ENCODE measurements at places on chromosomes 13 and 19. TPM values are rescaled to one million over a fixed set of nuclear protein-coding genes. Genes with fewer than 3 reads are reported as not detected.
A peak's percentile ranks its signal among the peaks of the same experiment; 100 is the strongest.

GRCh38 chr13:35552172-35552844 is 75.8 kb upstream of the MAB21L1 start:
- H3K4me3 ChIP-seq: no peak overlapping the region
- no peaks in the 10 kb centered on the region for H3K27me3 ChIP-seq
- H3K36me3 ChIP-seq: no peaks in the 10 kb centered on the region
- no peak for DNase-seq

- H3K36me3 ChIP-seq: no peaks in the 10 kb centered on the region
- peaks cover 2% of the 10 kb centered on the region for H3K27me3 ChIP-seq
- H3K4me1 ChIP-seq: peaks cover 33% of the 10 kb centered on the region
- DNase-seq: no peak
- H3K4me3 ChIP-seq: no peak overlapping the region
Measured at GRCh38 chr13:99435998-99436397, 65.3 kb upstream of the TM9SF2 start.

- DNase-seq: no peak
- peaks cover 61% of the 10 kb centered on the region for H3K36me3 ChIP-seq
- peaks cover 8% of the 10 kb centered on the region for H3K4me1 ChIP-seq
Measured at GRCh38 chr19:5038631-5039271, 69.8 kb downstream of the KDM4B start.

DNA sequence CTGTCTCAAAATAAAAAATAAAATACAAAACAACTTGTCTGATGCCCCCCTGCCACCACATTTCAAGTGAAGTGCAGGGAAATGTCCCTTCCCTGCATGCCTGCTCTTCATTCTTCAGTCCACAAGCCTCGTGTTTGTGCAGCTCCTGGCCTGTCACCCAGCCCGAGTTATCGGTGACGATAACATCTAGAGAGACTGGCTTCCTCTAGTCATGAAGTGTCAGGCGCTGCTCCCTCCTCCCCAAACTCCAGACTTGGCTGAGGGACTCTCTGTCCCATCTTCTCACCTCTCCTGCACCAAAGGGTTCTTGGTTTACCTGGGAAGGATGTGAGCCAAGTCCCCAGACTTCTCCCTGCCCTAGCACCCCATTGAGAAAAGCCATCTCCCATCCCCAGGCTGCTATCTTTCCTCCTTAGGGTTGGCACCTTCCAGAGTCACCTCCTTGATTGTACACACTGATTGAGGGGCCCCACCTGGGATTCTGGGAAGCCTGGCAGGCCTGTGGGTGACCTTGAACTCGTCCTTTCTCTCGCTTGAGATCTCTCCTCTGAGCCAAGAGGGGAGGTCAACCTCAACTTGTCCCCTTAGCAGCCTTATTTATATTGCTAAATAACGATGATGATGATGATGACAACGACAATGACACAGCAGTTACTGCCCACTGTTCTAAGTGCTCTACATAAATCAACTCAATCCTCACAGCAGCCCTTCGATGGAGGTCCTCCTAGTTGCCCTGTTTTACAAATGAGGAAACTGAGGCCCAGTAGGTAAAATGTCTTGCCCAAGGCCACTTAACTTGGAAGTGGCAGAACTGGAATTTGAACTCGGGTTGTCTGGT is 13.1 kb upstream of the PLAUR start:
- no peaks in the 10 kb centered on the region for H3K4me1 ChIP-seq
- no peaks in the 10 kb centered on the region for H3K27me3 ChIP-seq
- no peaks in the 10 kb centered on the region for H3K36me3 ChIP-seq
- no peak overlapping the region for H3K27ac ChIP-seq

DNA sequence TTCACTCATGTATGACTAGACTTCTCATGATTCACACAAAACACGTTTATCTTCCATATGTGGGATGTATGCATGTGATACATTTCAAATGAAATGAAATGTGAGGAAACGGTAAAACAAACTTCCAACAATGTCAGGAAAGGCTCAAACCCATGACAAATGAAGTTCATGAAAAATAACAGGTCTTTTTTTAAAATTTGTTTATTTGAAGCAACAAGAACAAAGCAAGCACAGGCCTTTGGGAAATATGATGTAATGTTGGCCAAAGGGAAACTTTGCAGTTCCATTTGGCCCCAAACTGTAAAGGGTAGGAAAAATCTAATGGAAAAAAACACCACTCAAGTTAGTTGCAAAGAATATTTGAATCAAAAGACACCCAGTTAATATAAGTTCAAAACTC is 463.8 kb upstream of the ARGLU1 start:
- no peaks in the 10 kb centered on the region for H3K27me3 ChIP-seq
- no peaks in the 10 kb centered on the region for H3K36me3 ChIP-seq
- H3K4me3 ChIP-seq: no peak overlapping the region
- no peak for DNase-seq
- no peaks in the 10 kb centered on the region for H3K4me1 ChIP-seq

DNA sequence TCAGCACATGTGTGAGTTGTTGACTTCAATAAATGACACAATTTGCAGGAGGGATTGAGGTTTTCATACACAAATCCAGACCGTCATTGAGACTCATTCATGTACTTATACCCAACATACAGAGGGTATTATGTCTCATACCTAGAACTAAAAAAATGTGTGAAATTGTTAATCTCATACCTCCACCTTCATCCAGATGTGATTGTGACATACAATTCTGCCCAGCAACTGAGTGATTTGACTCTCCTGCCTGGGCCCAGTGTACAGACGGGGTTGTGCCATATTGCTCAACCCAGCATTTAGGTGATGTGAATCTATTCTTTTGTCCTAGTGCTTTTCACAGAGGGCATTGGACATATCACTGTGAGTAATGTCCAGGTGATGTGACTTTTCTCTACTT is 12.6 kb upstream of the ZNF681 start:
- H3K4me3 ChIP-seq: no peak overlapping the region
- H3K36me3 ChIP-seq: no peaks in the 10 kb centered on the region
- H3K27me3 ChIP-seq: no peaks in the 10 kb centered on the region
- no peak for DNase-seq
- H3K27ac ChIP-seq: no peak overlapping the region

The SBSN gene
- total RNA-seq: not detected

DNA sequence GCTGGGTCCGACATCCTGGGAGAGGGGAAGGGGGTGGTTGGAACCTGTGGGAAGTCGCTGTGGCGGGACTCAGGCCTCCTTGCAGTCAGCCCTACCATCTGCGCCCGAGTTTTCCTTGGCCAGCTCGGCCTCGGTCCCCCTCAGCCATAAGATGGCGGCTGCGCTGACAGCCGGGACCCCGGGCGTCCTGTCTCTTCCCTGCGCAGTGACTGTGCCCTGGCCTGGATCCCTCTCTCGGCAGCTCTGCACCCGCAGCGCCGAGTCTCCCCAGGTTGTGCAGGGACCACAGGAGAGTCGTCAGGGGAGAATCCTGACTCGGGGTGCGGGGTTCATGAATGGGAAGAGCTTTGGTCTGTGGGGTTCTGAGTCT is 345 bp downstream of the ZNF257 start:
- no peaks in the 10 kb centered on the region for H3K4me1 ChIP-seq
- H3K4me3 ChIP-seq: peak overlapping the region; percentile 61
- H3K36me3 ChIP-seq: no peaks in the 10 kb centered on the region
- H3K27ac ChIP-seq: no peak overlapping the region
- H3K27me3 ChIP-seq: no peaks in the 10 kb centered on the region

The PSENEN gene
- total RNA-seq: 60.0 TPM

- H3K36me3 ChIP-seq: no peaks in the 10 kb centered on the region
- H3K4me3 ChIP-seq: no peak overlapping the region
- H3K4me1 ChIP-seq: peaks cover 12% of the 10 kb centered on the region
- DNase-seq: no peak
- no peak overlapping the region for H3K27ac ChIP-seq
Measured at GRCh38 chr13:106986687-106987426, 418.9 kb upstream of the ARGLU1 start.

- H3K36me3 ChIP-seq: peaks cover 85% of the 10 kb centered on the region
- no peak for DNase-seq
- H3K4me3 ChIP-seq: no peak overlapping the region
- no peak overlapping the region for H3K27ac ChIP-seq
- H3K27me3 ChIP-seq: no peaks in the 10 kb centered on the region
- H3K4me1 ChIP-seq: peaks cover 12% of the 10 kb centered on the region
Measured at GRCh38 chr19:54154603-54155345, 4.7 kb downstream of the LENG1 start.

DNA sequence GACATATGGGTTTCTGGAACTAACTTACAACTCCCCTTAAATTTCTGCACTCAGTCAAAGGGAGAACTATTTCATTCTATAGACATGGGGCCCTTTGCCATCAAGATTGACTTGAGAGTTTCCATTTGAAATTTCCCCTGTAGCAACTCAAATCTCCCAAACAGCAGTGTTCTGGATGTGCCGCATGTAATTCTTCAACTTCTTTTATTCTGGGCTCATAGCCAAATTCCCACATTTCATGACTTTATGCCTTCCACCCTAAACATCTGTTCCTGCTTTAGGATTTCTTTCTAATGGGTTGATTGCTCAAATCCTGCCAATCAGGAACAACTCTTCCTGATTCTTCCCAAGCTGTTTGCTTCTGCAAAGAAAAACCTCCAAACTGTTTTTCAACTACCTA is 336.0 kb downstream of the TBC1D4 start:
- no peak overlapping the region for H3K27ac ChIP-seq
- H3K27me3 ChIP-seq: no peaks in the 10 kb centered on the region
- no peak overlapping the region for H3K4me3 ChIP-seq
- DNase-seq: no peak

The FBN3 gene
- 7.0 TPM for total RNA-seq

The CAPN12 gene
- 18.2 TPM for total RNA-seq

DNA sequence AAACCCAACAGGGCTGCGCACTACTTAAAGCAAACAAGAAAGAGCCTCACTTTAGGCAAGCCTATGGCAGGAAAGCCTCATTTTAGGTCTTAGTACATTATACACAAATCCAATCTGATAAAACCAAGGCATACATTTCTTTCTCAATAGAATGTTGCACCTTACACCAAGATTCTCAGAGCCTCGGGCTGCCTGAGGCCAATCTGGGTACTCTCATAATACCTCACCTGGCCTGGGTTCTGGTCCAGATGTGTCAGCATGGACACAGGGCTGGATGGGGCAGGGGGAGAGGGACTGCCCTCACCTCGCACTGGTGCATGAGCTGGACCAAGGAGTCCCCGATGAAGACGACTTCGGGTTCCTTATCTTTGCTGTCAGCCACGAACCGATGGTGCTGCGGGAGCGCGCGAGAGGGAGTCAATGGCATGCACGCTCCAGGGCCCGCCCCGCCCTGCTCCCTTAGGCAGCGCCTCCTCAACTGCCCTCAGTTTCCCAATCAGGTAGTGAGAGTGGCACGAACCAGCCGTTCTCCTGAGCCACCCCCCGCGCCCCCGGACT is at the start of gene PRR19:
TSS of gene PRR19 (plus strand) at position 487 of the 558 bp plus-strand sequence. CDS start 7,453 bp downstream, outside the sequence.
- H3K36me3 ChIP-seq: no peaks in the 10 kb centered on the region
- H3K4me1 ChIP-seq: peaks cover 14% of the 10 kb centered on the region
- no peak for DNase-seq
- H3K27me3 ChIP-seq: no peaks in the 10 kb centered on the region
- peak within 1 kb of the TSS; percentile 65 for H3K4me3 ChIP-seq

The ZNF284 gene
- total RNA-seq: 2.4 TPM

The ZNF135 gene
- total RNA-seq: 3.6 TPM

The UBL3 gene
- total RNA-seq: 49.5 TPM

DNA sequence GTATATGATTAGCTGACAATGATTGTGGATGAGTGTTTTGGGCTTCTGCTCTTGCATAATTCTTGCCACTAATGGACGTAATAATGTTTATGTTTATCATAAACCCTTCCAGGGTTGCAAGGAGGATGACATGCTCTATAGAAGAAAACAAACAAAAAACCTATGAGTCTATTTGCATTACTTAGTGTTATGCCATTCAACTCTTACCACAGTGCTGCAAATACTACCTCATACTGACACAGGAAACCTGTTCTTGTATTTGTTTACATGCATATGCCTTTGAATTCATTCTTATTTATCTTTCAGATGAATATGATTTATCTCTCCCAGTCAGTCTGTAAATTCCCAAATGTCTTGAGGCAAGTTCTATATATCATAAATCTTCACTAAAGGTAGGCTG is 39.6 kb upstream of the FREM2 start:
- no peaks in the 10 kb centered on the region for H3K4me1 ChIP-seq
- DNase-seq: no peak
- no peaks in the 10 kb centered on the region for H3K27me3 ChIP-seq
- H3K27ac ChIP-seq: no peak overlapping the region
- no peaks in the 10 kb centered on the region for H3K36me3 ChIP-seq

- no peaks in the 10 kb centered on the region for H3K4me1 ChIP-seq
- no peaks in the 10 kb centered on the region for H3K27me3 ChIP-seq
- no peaks in the 10 kb centered on the region for H3K36me3 ChIP-seq
- H3K4me3 ChIP-seq: no peak overlapping the region
- no peak for DNase-seq
Measured at GRCh38 chr13:111027458-111028439, 87.4 kb upstream of the ARHGEF7 start.

The SPACA4 gene
- total RNA-seq: not detected

The LAIR2 gene
- 0.95 TPM for total RNA-seq

The NDFIP2 gene
- 30.0 TPM for total RNA-seq

GRCh38 chr19:47176627-47177090 is 46.0 kb downstream of the SAE1 start:
- H3K4me1 ChIP-seq: peaks cover 26% of the 10 kb centered on the region
- no peak overlapping the region for H3K4me3 ChIP-seq
- no peak for DNase-seq
- peaks cover 31% of the 10 kb centered on the region for H3K36me3 ChIP-seq

DNA sequence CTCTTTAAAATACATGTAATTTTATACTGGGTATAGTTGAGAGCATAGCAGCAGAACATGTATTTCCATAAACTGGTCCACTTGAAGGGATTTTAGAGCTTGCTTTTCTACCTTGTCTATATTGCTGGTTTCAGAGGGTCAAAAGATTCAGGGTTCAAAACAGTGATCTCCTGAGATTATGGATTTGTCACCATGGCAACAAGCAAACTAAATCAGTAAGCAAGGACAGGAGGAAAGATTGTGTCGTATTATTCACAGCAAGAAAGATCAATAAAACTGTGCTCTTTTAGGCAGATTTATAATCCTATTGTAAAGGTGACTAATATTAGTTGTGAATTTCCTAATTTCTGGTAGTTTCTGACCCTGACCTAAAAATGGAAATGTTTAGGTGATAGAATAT is 496.4 kb downstream of the LMO7 start:
- H3K4me3 ChIP-seq: no peak overlapping the region
- no peak overlapping the region for H3K27ac ChIP-seq
- no peaks in the 10 kb centered on the region for H3K4me1 ChIP-seq
- no peaks in the 10 kb centered on the region for H3K27me3 ChIP-seq
- no peaks in the 10 kb centered on the region for H3K36me3 ChIP-seq
- no peak for DNase-seq

The ZNF878 gene
- 0.35 TPM for total RNA-seq

The ZNF507 gene
- total RNA-seq: 19.3 TPM

- H3K27ac ChIP-seq: no peak overlapping the region
- H3K27me3 ChIP-seq: peaks cover 17% of the 10 kb centered on the region
- DNase-seq: no peak
- no peak overlapping the region for H3K4me3 ChIP-seq
- no peaks in the 10 kb centered on the region for H3K36me3 ChIP-seq
Measured at GRCh38 chr13:109145631-109146030, 516.2 kb downstream of the MYO16 start.

- H3K27ac ChIP-seq: no peak overlapping the region
- no peak overlapping the region for H3K4me3 ChIP-seq
- peaks cover 7% of the 10 kb centered on the region for H3K4me1 ChIP-seq
- DNase-seq: no peak
- no peaks in the 10 kb centered on the region for H3K27me3 ChIP-seq
- H3K36me3 ChIP-seq: no peaks in the 10 kb centered on the region
Measured at GRCh38 chr13:73913079-73913740, 221.0 kb downstream of the KLF12 start.

The FRY gene
- 93.7 TPM for total RNA-seq

The SULT2B1 gene
- total RNA-seq: 14.4 TPM
